ENCODE measurements at places on chromosomes 11 and 22. TPM values are rescaled to one million over a fixed set of nuclear protein-coding genes. Genes with fewer than 3 reads are reported as not detected.

The NRXN2 gene
- 14.1 TPM for total RNA-seq

The SMIM35 gene
- total RNA-seq: not detected

- no peak for DNase-seq
Measured at GRCh38 chr11:113119074-113119473, 157.9 kb downstream of the NCAM1 start.

The F2 gene
- total RNA-seq: not detected

DNA sequence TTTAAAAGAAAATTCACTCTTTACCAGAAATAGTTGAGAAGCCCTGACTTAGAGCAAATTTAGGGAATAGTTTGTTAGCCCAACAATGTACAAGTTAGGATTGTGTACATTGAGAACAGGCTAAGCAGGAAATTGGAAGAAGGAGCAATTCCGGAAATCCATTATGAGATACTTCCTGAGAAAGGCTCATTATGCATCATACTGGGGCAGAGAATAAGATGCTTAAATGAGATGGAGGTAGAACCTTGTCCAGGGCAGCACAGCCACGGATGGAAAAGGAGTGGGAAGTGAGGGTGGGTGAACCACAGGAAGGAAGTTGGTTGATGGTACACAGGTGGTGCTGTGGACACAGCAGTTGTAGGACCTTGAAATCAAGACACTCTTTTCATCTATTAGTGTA, 180.2 kb downstream of the PGR start:
- no peak for DNase-seq

GRCh38 chr11:58938398-58938797, 890 bp upstream of the GLYATL1 start:
- no peak for DNase-seq

The ZNF280A gene
- total RNA-seq: not detected

GRCh38 chr11:133966921-133967598, 10.3 kb upstream of the IGSF9B start:
- DNase-seq: no peak

- DNase-seq: no peak
Measured at GRCh38 chr11:46264030-46264429, 13.4 kb upstream of the CREB3L1 start.

The ATXN10 gene
- total RNA-seq: 188 TPM

The CD3G gene
- total RNA-seq: 1.4 TPM

The YPEL1 gene
- total RNA-seq: 10.9 TPM

The MMP10 gene
- not detected for total RNA-seq

The OR2AT4 gene
- total RNA-seq: 1.8 TPM

DNA sequence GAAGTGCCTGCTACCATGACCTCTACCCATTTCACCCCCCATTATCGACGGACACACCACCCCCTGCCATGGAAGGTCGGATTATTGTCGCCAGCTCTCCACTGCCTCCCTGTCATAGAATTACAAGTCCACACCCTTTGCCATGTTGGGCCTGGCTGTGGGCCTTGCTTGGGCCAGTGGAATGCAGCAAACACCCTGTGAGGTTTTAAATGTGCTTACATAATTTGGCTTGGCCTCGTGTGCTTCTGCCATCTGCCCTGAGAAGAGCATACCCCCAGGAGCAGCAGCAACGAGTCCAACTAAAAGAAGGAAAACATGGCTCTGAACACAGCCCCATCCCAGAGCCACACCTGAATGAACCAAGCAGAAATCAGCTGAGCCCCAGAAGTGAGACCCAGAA, 94.1 kb upstream of the PRDM11 start:
- no peak for DNase-seq

DNA sequence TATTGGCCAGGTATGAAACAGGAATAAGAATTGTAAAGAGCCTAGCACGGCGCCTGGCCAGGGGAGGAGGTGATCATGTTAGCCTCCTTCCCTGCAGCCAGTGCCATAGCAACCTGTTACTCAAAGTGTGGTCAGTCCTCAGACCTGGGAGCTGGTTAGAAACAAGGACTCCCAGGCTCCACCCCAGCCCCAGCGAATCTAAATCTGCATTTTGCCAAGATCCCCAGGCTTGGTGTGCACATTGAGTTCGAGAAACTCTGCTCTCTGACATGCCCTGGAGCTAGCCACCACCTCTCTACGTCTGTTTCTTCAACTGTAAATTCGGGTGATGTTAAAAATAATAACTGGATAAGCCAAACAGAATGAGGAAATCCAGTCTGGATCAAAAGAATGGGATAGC, 56.1 kb upstream of the ALX4 start:
- DNase-seq: no peak

The IL18 gene
- total RNA-seq: 64.9 TPM

DNA sequence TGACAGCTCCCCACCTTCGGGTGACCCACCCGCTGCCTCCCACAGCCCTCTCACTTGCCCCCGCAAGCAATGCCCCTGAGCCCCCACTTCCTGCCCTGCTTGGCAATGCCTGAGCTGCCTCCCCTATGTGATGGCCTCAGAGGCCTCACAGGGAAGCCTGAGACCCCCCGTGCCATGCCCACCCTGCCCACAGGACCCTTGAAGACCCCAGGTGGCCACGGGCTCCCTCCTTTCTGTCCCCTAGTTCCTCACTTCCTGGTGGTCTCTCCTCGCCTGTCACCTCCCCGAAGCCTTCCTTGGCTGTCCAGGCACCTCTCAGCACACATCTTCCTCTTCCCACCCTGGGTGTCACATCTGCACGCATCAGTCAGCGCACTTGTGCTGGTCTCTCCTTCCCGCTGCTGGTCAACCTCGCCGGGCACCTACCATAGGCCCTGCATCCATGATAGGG, 90.5 kb downstream of the BRD1 start:
- DNase-seq: no peak

The CCND1 gene
- total RNA-seq: 175 TPM

DNA sequence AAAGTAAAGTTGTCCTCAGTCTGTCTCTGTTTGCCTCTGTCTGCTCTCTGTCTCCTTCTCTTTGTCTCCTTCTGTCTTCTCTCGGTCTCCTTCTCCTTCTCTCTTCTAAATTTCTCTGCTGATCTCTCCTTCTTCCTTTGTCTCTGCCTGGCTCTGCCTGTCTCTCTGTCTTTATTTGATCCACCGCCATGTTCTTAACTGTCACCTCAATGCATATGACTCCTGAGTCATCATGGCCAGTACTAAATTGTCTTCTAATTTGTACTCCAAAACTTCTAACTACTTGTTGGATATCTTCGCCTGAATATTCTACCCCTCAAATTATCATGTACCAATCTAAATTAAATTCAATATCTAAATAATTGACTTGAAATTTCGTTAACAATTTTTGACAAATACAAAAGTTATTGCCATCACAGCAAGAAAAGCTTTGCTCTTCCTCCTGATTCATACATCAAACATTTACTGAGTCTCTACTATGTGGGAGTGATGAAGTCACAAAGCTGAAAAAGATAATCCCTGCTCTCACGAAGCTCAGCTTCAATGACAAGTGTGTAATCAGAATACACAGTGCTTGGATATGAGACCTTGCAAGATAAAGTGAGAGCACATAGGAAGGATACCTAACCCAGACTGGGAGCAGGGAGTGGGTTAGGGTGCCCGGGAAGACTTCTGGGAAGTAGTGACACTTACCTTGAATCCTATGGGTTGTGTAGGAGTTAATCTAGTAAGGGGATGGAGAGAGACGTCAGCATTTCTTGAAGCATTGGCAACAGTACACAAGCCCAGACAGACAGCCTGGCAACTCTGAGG, 193.0 kb downstream of the MAML2 start:
- no peak for DNase-seq

DNA sequence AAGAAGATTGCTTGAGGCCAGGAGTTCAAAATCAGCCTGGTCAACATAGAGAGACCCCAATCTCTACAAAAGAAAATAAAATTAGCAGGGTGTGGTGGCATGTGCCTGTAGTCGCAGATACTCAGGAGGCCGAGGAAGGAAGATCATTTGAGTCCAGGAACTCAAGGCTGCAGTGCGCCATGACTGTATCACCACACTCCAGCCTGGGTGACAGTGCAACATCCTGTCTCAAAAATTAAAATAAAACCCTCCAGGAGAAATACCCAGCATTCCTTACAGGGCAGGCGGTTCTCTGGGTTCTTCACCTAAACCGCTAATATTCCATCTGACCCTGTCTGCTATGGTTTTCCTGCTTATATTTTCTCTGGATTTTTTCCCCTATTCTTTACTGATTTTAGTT, 13.5 kb downstream of the TCF20 start:
- DNase-seq: no peak

DNA sequence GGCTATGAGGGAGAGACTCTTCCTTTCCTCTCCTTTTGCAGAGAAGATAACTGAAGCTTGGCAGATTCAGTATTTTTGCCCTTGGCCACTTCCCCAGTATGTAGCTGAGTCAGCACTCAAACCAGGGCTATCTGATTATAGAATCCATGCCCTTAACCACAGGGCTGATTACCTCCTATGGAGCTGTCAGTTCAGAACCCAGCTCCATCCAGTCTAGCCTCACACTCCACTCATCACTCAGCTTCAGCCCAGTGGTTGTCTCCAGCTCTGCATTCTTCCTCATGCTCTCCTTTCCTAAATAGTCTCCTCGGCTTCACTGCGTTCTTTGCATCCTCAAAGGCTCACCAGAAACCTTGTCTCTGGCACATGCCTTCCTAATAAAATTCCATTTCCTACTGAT, 151.6 kb upstream of the BLID start:
- DNase-seq: no peak

DNA sequence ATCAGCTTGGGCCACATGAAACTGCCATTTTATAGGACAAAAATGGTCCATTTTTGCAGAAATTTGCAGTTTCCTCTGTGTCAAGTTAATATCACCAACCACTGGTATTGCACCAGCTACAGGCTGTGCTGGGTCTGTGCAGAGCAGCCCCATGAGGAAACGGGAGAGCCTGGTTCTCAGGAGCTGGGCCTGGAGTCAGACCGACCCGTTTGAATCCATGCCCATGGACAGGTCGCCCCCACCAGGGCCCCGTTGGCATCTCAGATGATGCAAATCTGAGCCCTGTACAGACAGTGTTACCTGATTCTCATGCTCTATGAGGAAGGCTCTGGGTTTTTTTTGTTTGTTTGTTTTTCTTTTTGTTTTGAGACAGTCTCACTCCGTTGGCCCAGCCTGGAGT, 9.8 kb upstream of the SEC14L6 start:
- no peak for DNase-seq

GRCh38 chr22:44393066-44393465, 80.3 kb upstream of the SHISAL1 start:
- DNase-seq: no peak

DNA sequence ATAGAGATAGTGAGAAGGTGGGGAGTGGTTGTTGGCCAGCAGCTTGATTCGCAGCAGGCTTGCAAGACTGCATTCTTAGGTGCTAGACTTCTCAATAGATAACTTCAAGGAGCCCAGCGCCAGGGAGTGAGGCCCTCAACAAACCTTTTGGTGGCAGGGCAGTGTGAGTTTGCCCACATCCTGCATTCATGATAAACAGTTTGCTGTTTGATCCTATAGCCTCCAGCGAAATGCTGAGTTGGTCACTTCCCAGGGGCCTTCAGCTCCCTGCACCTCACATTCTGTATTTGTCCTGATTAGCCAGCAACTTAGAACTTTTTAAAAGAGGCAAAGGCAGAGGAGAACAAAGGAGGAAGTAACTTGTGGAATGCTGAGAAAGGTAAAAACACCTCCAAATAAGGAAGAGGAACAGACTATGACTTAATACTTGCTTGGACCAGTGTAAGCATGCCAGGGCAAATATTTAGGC, 25.1 kb downstream of the OR10A6 start:
- no peak for DNase-seq

- DNase-seq: no peak
Measured at GRCh38 chr22:49052023-49052538, 775.6 kb downstream of the BRD1 start.

The FOLR3 gene
- 0.63 TPM for total RNA-seq

DNA sequence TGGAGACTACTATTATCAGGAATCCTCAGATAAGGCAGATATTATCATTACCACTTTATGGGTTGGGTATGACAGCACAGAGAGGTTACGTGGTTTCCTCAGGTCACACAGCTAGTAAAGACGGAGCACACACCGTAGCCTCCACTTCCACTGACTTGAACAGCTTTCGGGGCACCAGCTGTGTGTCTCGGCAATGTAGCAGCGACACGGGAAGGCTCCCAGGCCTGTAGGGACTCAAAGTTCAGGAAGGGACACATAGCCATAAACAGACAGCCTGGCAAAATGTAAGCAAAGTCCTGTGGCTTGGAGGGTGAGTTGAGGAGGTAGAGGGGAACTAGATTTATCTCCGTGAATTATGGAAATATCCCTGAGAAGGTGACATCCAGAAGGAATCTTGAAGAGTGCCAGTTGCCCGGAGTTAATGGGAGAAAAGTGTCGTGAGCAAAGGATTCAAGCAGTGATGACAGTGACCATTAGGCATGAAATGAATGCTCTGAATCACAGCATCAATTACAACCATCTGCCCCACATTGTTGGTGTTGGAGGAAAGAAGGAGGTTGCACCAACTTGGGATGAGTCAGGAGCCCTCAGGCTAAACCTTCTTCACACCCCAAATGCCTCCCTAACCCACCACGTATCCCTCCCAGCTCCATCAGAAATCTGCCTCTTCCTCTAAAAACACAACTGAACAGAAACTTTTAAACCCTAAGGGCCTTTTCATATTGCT, 106.7 kb upstream of the ASPHD2 start:
- DNase-seq: no peak

GRCh38 chr11:12128301-12128751, 17.9 kb downstream of the MICAL2 start:
- no peak for DNase-seq

DNA sequence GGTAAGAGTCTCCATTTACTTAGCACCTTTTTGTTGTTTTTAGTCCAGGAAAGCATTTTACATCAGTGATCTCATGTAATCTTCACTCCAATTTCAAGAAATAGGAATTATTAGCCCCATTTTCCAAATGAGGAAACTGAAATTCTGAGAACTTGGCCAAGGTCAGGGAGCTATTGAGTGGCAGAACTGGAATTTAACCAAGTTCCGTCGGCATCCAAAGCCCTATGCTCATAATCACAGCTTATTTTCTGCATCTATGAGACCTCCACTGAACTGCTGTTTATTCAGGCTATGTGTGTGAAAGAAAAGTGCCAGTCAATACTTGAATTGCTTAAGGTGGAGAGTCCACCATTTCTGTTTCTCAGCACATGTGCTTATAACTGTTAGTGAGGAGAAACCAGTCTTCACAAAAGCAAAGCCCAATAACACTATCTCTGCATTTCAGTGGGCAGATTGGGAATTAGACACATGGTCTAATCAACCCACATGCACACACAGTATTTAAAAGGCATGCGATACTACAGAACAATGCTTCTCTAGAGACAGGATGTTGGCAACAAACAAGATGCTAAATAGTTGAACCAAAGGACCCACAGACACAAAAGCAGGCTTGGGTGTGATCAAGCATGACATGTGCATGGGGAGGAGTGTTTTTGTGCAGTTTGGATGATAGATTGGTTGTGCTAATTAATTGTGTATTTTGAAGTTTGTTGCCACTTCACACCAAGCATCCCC, 780.6 kb downstream of the OPCML start:
- no peak for DNase-seq

DNA sequence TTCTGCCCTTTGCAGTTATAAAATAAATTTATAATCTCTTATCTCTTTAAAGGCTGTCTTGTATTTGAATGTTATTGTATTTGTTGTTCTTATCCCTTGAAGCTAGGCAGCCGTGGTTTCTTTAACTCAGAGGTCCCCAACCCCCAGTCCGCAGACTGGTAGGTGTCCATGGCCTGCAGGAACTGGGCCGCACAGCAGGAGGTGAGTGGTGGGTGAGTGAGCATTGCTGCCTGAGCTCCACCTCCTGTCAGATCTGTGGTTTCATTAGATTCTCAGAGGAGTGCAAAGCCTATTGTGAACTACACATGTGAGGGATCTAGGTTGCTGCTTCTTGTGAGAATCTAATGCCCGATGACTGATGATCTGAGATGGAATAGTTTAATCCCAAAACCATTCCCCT, 380.0 kb upstream of the CCDC90B start:
- no peak for DNase-seq

The MRPL21 gene
- 78.0 TPM for total RNA-seq
